ENCODE measurements at places on chromosomes 11 and 22.
A peak's percentile ranks its signal among the peaks of the same experiment; 100 is the strongest.

GRCh38 chr11:117843666-117844484, 19.3 kb upstream of the FXYD2 start:
- peak; percentile 35 for DNase-seq

DNA sequence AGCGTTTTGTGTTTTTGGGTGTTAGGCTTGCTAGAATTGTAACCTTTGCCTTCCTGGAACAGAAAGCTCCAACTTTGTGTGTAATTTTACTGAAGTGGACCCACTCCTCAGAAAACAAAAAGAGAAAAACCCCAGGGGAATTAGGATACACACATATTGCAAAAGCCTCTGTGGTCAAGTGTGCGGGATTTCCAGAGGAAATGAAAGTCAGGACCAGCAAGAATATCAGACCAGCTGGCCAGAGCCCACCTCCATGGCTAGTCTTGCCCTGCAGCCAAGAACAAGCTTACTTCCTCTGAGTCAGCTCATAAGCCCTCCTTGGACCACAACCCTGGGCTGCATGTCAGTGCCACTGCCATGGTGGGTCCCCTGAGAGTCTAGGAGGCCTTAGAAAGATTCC, 37.0 kb upstream of the FTH1 start:
- no peak for DNase-seq

- no peak for DNase-seq
These were observed 35.5 kb downstream of the UBASH3B start for GRCh38 chr11:122690801-122691548.

GRCh38 chr11:117097389-117098268, 599 bp downstream of the SIK3 start:
- DNase-seq, result no peak

DNA sequence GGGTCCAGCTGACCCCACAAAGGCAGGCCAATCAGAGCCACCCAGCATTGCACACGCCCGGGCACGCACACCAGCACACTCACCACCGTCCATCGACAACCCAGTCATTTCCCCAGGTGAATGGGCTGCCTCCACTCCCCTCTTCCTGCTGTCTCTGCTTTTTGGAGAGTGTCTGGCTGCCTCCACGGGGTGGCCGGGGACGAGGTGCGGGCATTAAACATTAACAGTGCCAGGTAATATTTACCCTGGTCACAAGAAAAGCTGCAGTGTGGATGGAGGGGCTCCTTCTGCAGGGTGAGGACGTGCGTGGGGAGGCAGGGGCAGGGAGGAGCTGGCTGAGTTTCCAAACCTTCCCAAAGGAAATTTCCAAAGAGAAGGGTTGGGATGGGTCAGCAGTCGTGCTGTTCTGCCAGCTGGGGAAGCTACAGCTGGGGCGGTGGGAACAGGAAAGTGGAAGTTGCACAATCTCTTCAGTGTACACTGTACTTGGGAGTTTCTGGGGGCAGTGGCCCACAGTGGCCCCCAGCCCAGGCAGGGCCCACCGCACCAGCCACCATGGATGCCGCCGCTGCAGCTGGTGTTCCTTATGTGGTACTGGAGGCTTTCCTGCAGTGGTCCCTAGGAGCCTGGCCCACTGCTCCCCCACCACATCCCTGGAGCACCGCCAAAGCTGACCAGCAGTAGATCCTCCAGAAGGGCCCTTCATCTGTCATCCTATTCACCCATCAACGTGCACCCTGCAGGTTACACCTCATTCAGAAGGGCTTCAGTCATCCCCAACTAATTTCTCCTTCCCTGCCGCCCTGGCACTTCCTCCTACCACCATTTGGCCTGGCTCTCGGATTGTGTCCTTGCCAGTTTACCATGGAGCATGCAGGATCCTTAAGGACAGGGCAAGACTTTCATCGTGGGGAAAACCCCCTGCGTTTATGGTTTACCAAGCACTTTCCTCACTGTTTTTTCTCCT, at the start of gene FXYD2:
FXYD2 (minus strand) TSS at position 174 of the 967 bp plus-strand sequence; CDS start at position 108, 66 bp downstream.
- no peak for DNase-seq

All from cerebellar nuclear complex (tissue), 1 donor.